ENCODE measurements at places on chromosomes 3 and 15. TPM values are rescaled to one million over a fixed set of nuclear protein-coding genes. Genes with fewer than 3 reads are reported as not detected.

The SMAD6 gene
- total RNA-seq = 6.0 TPM

The CYP1A2 gene
- not detected for total RNA-seq

The CPA3 gene
- total RNA-seq = not detected

The CCDC66 gene
- total RNA-seq = 32.0 TPM

The RPP25 gene
- 12.6 TPM for total RNA-seq

The SATB1 gene
- 23.4 TPM for total RNA-seq

The SOX2 gene
- 316 TPM for total RNA-seq

The CCDC39 gene
- 0.79 TPM for total RNA-seq

The ECE2 gene
- not detected for total RNA-seq

The MUC20 gene
- total RNA-seq = 0.33 TPM

The IGDCC3 gene
- 17.9 TPM for total RNA-seq

The CLDN18 gene
- total RNA-seq = not detected

The MASP1 gene
- total RNA-seq = 1.0 TPM

DNA sequence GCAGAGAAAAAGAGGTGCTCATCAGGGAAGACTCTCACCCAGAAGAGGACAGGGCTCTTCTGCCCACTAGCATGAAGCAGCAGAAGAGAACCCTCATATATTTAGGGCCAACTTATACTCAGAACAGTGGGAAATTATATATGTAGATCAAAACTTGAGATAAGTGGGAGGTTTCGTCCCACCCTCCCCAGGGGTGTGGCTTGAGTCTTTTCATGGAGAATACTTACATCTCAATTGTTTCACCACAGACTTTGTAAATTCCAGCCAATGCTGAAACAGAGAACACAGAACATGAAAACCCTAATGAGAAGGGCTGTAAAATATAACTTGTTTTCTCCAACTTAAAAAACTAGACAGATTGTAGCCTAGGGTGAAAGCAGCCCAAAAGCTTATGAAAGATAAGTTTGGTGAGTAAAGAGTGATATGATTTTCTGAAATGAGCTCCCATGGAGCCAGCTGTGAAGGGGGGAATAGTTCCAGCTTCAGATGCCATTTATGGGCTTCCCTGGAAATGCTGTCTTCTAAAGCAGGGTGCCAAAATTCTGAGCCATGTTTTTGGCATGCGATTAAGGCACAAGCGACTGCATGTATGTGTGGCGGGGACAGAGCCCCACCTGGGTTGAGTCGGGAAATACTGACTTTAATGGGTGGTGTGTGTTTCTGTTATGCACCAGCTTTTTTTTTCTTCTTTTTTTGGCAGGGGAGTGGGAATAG is 92.9 kb downstream of the WDR76 start:
- no peak for DNase-seq

GRCh38 chr3:34106879-34107278 is 308.4 kb downstream of the PDCD6IP start:
- peak; percentile 71 for DNase-seq

DNA sequence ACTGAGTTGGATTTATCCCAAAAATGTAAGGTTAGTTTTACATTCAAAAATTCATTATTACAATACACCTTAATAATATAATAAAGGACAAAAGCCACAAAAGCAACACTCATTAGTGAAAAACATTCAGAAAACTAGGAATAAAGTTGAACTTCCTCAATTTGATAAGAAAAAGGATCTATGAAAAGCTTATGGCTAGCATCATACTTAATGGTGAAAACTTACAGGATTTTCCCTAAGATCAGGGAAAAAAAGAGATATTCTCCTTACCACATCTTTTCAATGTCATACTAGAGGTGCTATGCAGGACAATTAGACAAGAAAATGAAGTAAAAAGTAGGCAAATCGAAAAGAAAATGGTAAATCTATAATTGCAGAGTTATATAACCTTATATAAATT is 279.9 kb downstream of the CGGBP1 start:
- DNase-seq = no peak

- DNase-seq = no peak
These were observed 19.9 kb downstream of the ECT2 start for GRCh38 chr3:172770382-172770781.

GRCh38 chr3:78791753-78792152 is 976.0 kb downstream of the ROBO1 start:
- no peak for DNase-seq

DNA sequence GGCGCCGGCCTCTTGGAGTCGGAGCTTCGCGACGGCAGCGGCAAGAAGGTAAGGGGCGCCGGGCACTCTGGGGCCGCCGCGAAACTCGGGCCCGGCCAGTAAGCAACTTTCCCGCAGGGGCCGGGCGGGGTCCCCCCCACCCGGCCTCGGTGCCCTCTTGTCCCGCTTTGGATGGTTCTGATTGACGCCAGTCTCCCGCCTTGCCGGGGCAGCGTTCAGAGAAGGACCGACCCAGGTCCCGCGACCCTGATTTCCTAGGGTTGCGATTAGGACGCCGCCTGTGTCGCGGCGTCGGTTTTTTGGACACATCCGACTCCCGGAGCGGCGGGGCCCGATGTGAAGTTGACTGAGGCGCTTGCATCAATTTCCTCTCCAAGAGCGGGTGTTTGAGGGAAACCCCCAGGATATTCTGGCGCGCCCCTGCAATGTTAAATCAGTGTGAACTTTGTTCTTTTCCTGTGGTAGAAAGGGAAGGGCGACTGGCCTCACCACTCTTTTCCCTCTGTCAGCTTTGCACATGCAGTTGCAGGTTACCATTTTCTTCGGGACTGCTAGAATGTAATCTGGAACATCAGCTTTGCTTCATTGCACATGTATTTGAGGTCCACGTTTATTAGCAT is 755 bp downstream of the PDE8A start:
- DNase-seq = peak; percentile 48

GRCh38 chr3:115388166-115388565 is 235.1 kb upstream of the GAP43 start:
- no peak for DNase-seq

DNA sequence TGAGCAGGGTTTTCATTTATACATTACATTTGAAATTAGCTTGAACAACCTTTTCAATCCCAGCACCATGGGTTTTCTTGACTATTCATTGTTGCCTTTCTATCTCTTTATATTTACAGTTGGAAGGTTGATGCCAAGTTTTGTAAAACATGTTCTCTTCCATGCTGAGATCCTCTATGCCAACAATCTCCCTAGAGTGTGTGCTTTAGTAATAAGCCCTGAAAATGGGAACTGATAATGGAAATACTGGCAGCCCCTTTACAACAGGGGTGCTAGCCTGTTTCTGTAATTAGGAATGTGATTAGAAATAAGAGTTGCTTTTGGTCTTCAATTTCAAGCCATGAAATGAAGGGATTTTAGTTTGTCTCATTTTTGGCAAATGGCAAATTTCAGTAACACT is 239.9 kb upstream of the NAALADL2 start:
- no peak for DNase-seq

- DNase-seq = peak; percentile 82
These were observed 1.1 kb downstream of the TMEM158 start for GRCh38 chr3:45224824-45225464.

GRCh38 chr15:70248116-70249025 is 150.7 kb upstream of the TLE3 start:
- DNase-seq = peak; percentile 78

DNA sequence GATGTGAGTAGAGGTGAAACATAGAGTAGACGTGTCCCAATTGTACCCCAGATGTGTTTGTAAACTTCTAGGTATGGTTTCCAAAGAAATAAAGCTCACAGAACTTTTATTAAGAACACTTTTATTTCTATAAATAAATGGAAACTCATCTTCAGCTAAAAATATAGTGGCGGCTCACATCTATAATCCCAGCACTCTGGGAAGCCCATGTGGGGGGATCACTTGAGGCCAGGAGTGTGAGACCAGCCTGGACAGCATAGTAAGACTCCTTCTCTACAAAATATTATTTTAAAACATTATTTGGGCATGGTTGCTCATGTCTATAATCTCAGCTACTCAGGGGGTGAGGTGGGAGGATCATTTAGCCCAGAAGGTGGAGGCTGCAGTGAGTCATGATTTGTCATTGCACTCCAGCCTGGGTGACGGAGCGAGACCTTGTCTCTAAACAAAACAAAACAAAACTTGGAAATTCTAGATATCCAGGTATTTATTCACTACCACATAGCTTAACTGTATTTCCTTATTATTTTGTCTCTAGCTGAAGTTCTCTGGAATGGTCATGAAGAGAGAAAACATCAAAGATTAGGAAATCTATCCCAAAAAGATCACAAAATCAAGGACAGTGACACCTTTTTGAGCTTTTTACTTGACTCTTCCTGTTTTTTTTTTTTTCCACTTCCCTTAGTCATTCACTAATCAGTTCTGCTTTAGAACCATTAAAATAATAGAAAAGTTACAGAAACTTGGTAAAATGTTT is 258.1 kb downstream of the TIGIT start:
- no peak for DNase-seq

DNA sequence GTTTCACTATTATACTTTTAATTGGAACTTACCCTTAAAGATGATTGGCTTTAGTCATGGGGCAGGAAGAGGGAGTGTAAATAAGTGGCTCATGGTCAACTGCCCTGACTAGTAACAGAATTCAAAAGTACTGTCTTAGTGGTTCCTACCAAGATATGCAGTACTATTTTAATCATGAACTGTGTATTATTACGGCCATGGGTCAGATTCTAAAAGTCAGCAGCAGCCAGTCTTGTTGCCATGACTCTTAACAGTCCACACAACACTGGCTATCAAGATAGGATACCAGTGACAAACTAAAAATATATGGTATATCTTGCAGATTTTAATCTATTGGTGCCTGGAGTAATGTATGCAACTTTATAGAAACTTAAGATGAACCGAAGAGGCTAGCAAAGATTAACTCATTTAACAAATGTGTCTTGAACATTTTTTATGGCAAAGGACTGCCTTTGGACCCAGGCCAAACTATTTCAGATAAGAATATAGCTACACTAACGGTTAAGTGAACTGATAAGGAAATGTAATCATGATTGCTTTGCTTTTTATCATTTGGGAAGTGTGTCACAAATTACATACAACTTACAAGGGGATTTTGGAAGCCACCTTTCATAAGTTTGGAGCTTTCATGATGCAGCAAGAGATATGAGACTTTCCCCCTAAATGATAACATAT is 163.7 kb downstream of the TCF12 start:
- DNase-seq = no peak

DNA sequence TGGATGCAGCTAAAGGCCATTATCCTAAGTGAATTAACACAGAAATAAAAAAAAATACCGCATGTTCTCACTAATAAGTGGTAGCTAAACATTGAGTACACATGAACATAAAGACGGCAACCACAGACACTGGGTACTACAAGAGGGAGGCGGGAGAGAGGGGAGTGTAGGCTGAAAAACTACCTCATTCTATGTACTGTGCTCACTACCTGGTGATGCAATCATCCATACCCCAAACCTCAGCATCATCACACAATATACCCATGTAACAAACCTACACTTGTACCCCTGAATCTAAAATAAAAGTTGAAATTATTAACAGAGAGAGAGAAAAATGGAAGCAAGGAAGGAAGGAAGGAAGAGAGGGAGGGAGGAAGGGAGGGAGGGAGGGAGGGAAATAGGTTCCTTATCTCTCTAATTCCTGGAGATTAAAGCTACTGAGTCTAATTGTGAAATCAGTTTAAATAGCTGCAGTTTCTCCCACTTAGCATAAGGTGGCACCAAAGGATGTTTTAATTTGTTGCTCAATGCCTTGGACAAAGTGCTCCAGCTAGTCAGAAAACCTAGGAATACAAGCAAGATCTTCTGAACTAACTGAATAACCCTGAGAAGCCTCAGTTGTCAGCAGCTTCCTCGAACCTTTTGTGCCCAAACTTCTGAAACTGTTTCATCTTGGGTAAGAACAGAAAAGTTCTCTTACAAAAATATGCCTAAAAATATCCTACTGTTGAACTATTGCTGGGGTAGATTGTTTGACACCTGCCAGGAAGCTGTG is 79.4 kb upstream of the ATP11B start:
- no peak for DNase-seq

- DNase-seq = peak; percentile 98
These were observed 21.4 kb downstream of the ROPN1B start for GRCh38 chr3:125990253-125990970.

GRCh38 chr3:45343947-45344346 is 44.4 kb upstream of the LARS2 start:
- peak; percentile 44 for DNase-seq

- no peak for DNase-seq
These were observed 9.8 kb downstream of the MAP6D1 start for GRCh38 chr3:183815563-183815940.

DNA sequence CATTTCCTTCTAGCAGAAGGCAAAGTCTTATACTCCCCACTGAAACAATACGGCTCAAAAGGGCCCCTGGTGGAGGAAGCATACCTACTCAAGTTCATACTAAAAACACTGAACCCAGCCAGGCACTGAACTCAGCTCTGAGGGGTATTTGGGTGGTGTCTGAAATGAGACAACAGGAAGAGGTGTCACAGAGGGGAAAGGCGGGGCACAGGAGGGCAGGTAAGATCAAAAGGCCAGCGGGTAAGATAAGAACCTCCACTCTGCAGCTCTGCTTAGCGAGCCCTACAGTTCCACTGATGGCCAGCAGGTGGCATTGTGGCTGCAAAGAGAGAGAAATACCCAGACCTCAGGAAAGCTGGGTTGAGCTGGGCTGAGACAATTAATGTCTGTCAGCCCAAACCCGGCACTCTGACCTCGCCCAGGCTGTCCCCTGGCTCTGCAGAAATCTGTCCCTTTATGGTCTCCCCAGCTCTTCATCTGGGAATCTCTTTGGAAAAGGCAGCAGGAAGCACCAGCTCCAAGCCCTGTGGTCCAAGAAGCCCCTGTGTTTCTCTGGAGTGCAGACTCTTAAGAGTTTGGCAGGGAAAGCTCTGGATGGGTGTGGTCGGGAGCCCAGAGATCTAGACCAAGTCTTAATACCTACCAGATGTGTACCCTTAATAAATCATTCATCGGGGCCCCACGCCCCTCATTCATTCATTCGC is 8.4 kb downstream of the MFGE8 start:
- peak; percentile 86 for DNase-seq
